ENCODE measurements at places on chromosomes 1 and 21.

DNA sequence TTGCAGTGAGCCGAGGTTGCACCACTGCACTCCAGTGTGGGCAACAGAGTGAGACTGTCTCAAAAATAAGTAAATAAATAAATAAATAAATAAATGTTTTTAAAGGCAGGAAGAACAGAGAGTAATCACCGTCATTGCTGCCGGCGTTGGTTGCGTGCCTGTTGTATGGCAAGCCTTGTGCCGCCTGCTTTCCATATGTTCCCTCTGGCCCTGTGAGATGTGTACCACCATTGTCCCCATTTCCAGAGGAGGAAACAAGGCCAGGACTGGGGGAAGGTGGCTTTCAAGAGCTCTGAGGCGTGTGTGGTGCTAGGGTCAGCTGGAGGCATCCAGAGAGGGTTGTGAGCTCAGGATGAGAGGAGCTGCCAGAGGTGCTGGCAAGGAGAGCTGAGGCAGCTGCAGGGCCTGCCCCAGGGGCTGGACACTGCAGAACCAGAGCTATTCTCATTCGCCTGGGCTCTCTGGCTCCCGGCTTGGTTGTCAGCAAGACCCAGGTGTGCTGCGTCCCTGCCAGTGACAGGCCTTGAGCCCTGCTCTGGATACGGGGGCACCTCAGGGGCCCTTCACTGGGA lies 5.2 kb upstream of the MARCKSL1 start:
- no peaks in the 10 kb centered on the region for H3K36me3 ChIP-seq
- no peaks in the 10 kb centered on the region for H3K27me3 ChIP-seq
- no peak for DNase-seq
- peaks cover 31% of the 10 kb centered on the region for H3K4me1 ChIP-seq

DNA sequence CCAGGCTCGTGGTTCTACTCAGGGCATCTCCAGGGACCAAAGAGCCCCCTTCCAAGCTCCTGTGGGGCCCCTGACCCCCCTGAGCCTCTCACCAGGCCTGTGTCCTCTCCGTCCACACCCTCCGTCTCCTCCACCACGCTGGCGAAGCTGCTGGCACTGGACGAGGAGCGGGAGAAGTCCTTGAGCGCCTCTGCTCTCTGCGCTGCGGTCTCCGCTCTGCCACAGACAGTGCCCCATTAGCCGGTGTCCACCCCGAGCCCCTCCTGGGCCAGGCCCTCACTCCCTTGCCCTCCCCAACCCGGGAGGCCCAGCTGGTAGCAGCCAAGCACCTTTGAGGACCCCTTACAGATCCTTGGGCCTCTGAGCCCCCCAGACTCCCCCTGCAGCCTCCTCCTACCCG lies 69.8 kb downstream of the RAP1GAP start:
- H3K4me1 ChIP-seq: no peaks in the 10 kb centered on the region
- peaks cover 96% of the 10 kb centered on the region for H3K27me3 ChIP-seq
- no peaks in the 10 kb centered on the region for H3K36me3 ChIP-seq

- H3K4me1 ChIP-seq: no peaks in the 10 kb centered on the region
- no peaks in the 10 kb centered on the region for H3K27me3 ChIP-seq
- H3K27ac ChIP-seq: no peak overlapping the region
- H3K4me3 ChIP-seq: no peak overlapping the region
- no peak for DNase-seq
Measured at GRCh38 chr1:113615425-113615824, 143.9 kb downstream of the PHTF1 start.

GRCh38 chr1:29903548-29904166 lies 667.3 kb downstream of the PTPRU start:
- no peak for DNase-seq
- H3K27me3 ChIP-seq: peaks cover 82% of the 10 kb centered on the region
- no peak overlapping the region for H3K27ac ChIP-seq

- no peak overlapping the region for H3K4me3 ChIP-seq
- no peaks in the 10 kb centered on the region for H3K36me3 ChIP-seq
- peak; percentile 66 for DNase-seq
- no peak overlapping the region for H3K27ac ChIP-seq
- H3K27me3 ChIP-seq: no peaks in the 10 kb centered on the region
Measured at GRCh38 chr1:76939050-76939816, 72.0 kb downstream of the ST6GALNAC5 start.

DNA sequence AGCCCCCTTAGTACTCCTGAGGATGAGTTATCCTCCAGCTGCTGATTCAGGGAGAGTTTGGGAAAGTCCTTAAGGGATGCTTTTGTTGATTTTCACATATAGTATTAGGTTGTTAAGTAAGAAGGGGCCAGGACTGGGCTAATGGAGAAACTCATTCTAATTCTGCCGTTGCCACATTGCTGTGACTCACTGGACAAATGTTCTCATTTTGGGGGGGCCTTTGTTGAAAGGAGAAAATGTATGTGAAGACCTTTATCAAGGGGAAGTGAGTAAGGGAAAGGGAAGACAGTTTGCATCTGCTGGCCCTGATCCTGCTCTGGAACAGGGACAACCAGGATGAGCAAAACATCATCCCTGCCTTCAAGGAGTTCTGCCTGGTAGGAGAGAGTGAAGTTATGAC lies 123.2 kb upstream of the FGGY start:
- no peaks in the 10 kb centered on the region for H3K4me1 ChIP-seq
- H3K36me3 ChIP-seq: no peaks in the 10 kb centered on the region
- H3K27me3 ChIP-seq: no peaks in the 10 kb centered on the region
- H3K4me3 ChIP-seq: no peak overlapping the region
- no peak overlapping the region for H3K27ac ChIP-seq

DNA sequence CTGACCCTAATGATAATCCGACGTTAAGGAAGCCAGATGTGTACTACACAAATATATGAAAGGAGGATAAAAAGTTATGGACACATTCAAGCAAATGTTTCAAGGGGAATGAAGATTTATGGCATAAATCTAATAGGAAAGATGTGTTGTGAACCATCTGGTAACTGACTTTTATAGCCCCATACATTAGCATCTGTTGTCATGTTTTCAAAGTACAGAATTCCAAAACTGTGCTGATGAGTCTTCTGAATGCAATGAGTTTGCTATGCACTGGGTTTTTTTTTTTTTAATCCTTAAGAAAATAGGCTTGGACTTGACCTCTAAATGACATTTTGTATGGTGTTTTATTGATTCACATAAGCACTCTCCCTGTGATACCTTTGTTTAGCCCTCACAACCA lies 158.5 kb upstream of the ESRRG start:
- no peak overlapping the region for H3K4me3 ChIP-seq
- no peak overlapping the region for H3K27ac ChIP-seq
- no peak for DNase-seq

- no peaks in the 10 kb centered on the region for H3K27me3 ChIP-seq
- H3K4me3 ChIP-seq: no peak overlapping the region
- no peaks in the 10 kb centered on the region for H3K4me1 ChIP-seq
- DNase-seq: no peak
- H3K36me3 ChIP-seq: no peaks in the 10 kb centered on the region
- H3K27ac ChIP-seq: no peak overlapping the region
Measured at GRCh38 chr1:70890408-70890807, 157.2 kb downstream of the PTGER3 start.

DNA sequence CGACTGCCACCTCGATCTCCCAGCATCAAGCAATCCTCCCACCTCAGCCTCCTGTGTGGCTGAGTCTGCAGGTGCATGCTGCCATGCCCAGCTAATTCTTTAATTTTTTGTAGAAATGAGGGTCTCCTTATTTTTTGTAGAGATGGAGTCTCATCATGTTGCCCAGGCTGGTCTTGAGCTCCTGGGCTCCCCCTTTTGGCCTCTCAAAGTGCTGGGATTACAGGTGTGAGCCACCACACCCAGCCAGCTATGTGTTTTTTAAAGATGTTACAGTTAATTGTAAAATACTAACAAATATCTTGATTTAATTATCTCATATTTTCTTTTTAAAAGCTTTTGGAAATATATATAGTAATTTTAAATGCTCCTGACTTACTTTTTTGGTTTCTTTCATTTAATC lies 181.3 kb upstream of the DMRTA2 start:
- no peak overlapping the region for H3K4me3 ChIP-seq
- DNase-seq: no peak
- H3K36me3 ChIP-seq: no peaks in the 10 kb centered on the region
- no peaks in the 10 kb centered on the region for H3K27me3 ChIP-seq

GRCh38 chr1:156412653-156413321 lies 43.8 kb downstream of the RHBG start:
- H3K27ac ChIP-seq: no peak overlapping the region
- H3K27me3 ChIP-seq: peaks cover 66% of the 10 kb centered on the region
